IMR-90 (cell line): ENCODE measurements at places on chromosomes 6 and 20. TPM values are rescaled to one million over a fixed set of nuclear protein-coding genes. Genes with fewer than 3 reads are reported as not detected.

SNAP25 gene
- 1.1 and 2.8 TPM in 2 replicates for total RNA-seq

GRCh38 chr6:119052987-119053386 is 25.5 kb downstream of the FAM184A start:
- H3K36me3 ChIP-seq = no peaks in the 10 kb centered on the region
- H3K4me3 ChIP-seq = no peak overlapping the region

DNA sequence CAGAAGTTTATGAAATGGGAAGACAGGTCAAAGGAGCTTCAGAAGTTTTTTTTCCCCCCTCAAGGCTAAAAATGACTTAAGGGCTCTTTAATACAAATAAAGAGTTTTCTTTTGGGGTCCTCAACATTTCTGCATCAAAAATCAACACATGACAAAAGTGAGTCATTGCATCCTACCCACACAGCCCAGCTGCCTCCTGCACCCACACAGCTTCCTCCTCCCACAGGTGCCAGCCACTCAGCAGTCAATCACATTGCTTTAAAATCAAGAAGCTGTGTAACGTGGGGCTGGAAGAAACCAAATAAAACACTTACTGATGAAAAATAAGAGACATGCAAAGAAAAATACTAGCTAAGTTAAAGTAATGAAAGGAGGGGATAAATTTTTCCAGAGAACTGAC is 68.5 kb downstream of the MAP3K5 start:
- H3K27me3 ChIP-seq = no peaks in the 10 kb centered on the region
- no peak overlapping the region for H3K4me3 ChIP-seq
- DNase-seq = no peak
- 0 out of 2 replicates have a peak, but pooled peaks cover 2% of the 10 kb centered on the region for H3K36me3 ChIP-seq
- peaks cover 2% of the 10 kb centered on the region; the same call in 1 of the 2 replicates for H3K4me1 ChIP-seq

DNA sequence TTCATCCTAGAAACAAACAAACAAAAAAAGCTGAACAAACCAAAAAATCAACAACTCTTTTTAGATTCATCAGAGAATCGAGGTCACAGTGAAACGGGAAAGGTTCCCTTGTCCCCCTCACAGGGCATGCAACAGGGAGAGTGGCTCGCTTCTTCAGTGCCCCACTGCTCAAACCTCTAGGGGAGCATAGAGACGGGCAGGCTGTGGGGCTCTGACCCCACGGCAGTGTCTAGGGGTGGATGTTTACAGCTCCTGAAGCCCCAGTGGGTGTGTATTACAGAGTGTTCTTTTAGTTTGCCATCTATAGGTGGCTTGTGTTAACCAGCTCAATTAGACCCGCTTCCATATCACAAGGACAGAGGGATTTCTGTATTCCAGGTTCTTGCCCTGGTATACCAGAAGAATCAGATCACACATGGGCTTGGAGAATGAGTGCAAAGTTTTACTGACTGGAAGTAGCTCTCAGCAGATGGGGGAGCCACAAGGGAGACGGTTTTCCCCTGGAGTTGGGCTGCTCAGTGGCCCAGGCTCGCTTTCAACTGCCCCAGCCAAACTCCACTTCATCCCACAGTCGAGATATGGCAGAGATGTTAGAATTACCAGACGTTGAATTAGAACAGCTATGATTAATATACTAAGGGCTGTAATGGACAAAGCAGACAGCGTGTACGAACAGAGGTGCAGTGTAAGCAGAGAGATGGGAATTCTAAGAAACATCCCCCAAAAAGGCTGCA is 192.6 kb upstream of the CST7 start:
- no peaks in the 10 kb centered on the region for H3K4me1 ChIP-seq
- peaks cover 4% of the 10 kb centered on the region for H3K27me3 ChIP-seq
- DNase-seq = no peak

RHAG gene
- not detected in 2 replicates for total RNA-seq

- H3K4me3 ChIP-seq = no peak overlapping the region
- H3K27ac ChIP-seq = no peak overlapping the region
These were observed 21.2 kb upstream of the ASXL1 start for GRCh38 chr20:32336918-32337347.

DNA sequence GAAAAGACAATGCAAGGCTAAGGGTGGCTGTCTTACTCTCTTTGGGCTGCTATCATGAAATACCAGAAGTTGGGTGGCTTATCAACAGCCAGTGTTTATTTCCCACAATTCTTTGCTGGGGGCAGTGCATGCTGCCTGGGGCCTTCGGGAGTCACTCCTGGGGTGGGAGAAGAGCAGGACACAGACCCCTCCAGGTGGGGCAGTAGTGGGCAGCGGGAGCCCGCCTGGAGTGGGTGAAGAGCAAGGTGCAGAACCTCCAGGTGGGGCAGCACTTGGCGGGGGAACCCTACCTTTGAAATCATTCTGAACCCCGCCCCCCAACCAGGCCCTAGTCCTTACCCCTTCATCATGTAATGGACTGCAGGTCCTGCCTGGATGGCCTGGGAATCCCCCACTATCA is 69.6 kb upstream of the THBS2 start:
- no peak for DNase-seq
- no peaks in the 10 kb centered on the region for H3K27me3 ChIP-seq
- H3K4me3 ChIP-seq = no peak overlapping the region

CRISP2 gene
- total RNA-seq = not detected in 2 replicates

DNA sequence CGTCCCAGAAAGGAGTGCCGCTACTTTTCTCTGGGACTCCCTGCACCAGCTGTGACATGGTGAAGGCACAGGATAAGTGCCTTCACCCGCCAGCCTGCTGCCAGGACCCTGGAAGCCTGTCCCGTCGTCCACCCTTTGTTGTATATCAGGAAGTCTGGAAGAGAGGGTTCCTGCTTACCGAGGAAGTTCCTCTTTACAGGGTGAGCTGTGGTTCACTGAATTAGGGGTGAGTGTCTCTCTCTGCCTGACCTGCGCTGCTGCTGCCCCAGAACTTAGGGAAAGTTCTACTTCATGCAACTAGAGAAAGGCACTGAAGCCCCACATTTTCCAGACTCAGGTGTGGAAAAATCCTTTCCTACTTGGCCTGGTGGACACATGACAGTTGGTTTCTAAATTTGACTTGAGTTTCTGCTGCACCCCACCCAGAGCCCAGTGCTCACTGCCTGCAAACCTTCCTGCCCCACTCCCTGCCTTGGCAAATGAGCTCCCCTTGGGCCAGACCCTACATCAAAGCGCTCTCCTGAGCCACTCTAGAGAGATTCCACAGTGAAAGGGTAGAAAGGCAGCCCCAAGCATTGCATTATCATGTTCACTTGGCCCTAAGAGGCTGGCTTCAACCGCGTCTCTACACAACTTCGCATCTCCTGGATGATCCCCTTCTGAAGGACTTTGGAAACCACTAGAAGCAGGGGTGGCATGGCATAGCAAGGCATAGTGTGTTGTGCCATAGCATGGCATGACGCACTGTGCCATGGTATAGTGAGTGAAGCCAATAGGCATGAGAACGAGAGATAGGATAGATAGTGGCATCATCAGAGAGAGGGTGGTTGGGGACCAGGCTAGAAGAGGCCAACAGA is 215.8 kb upstream of the CDYL start:
- H3K36me3 ChIP-seq = no peaks in the 10 kb centered on the region
- no peaks in the 10 kb centered on the region for H3K4me1 ChIP-seq
- H3K4me3 ChIP-seq = no peak overlapping the region
- DNase-seq = no peak
